ENCODE measurements at places on chromosomes 6 and 20. TPM values are rescaled to one million over a fixed set of nuclear protein-coding genes. Genes with fewer than 3 reads are reported as not detected.

- H3K4me1 ChIP-seq, result peaks cover 16% of the 10 kb centered on the region
- no peaks in the 10 kb centered on the region for H3K36me3 ChIP-seq
- DNase-seq, result no peak
Observed at GRCh38 chr20:23058240-23058639, 8.8 kb upstream of the THBD start.

DNA sequence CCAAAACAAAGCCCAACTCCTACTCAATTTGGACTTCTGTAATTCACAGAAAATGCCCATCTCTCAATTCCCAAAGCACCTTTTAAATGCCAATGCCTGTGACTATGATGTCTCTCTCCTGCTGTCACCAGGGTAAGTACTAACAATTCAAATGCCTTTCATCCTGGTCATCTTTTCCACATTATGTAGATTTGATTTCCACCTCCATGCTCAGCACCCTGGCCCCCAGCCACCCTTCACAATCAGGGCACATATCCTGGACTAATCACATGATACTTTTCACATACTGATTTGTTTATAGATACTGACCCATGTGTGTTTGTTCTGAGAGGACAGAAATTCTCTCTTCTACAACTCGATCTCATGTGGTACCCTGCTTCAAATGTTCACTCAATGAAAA lies 236.3 kb downstream of the PTPRK start:
- no peak for DNase-seq
- H3K27ac ChIP-seq, result no peak overlapping the region
- no peak overlapping the region for H3K4me3 ChIP-seq
- H3K27me3 ChIP-seq, result no peaks in the 10 kb centered on the region

MCM8 gene
- total RNA-seq, result 5.9 TPM

BPIFB4 gene
- total RNA-seq, result not detected

TMEM244 gene
- not detected for total RNA-seq

C20orf144 gene
- total RNA-seq, result not detected
